NCI-H2171 treated with DMSO at 0.1 percent for 48 hours (cell line): ENCODE measurements at places on chromosomes 11 and 22.

DNA sequence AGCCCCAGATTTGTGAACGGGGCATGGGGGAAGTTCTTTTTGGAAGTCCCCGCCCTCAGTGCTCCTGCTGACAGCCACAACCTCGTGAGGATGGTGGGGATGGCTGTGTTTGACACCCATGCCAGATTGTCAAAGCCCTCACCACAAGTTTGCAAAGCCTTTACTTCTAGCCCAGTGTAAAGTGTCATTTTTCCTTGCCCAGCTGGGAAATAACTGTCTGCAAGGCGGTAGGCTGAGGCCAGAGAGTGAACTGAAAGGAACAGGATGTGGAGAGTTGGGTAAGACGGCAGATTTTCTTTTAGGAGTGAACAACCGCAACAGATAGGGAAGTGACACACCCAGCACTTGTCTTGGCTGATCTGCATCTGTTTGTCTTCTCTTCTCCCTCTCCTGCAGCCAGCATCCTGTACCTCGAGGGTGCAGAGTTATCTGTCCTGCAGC lies 13.6 kb downstream of the IL17RA start:
- no peak for DNase-seq

DNA sequence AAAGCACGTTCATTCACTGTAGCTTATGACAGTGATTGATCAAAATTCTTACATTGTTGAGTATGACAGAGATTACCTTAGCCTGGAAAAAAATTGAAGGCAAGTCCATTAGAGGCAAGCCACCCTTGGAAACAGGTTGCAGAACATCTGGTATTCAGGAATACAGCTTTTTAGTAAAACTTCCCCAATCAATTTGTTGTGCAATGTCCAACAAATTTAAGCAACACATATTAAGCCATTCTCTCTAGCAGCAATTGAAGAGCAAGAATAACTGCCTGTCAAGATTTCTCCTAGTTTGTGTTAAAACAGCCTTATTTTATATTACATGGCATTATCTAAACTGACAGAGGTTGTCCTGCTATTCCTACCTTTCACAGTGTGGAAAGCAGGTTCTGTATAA lies 37.0 kb downstream of the BCL2L13 start:
- no peak for DNase-seq

DNA sequence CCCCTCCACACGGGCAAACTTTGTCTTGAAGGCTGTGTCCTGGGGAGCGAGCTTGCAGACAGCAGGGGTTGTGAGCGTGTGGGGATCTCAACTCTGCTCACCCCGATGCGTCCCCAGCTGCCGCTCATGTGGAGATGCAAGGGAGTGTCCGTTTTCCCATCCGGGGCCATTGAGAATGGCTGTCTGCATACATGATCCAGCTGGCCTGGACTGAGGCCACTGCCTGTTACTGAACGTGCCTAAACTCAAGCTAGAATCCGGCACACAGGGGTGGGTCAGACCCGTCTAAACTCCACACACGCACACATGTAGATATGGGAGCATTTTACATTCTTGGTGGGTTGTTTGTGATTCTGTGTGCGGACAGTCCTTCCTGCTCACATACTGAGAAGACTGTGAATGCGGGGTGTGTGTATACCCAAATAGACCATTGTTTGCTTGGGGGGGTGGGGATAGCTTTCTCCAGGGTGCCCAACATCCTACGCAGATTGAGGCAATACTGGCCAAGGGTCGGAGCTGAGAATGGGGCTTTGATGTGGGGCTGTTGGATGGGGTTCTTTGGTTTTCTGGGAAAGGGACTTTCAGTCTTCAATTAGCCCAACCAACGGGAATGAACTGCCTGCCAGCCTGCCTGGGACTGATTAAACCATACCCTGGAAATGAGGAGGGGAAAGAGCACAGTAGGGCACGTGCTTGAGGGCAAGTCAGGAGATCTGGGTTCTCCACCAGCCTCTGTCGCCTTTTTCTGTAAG lies 60.4 kb downstream of the ST3GAL4 start:
- no peak for DNase-seq

DNA sequence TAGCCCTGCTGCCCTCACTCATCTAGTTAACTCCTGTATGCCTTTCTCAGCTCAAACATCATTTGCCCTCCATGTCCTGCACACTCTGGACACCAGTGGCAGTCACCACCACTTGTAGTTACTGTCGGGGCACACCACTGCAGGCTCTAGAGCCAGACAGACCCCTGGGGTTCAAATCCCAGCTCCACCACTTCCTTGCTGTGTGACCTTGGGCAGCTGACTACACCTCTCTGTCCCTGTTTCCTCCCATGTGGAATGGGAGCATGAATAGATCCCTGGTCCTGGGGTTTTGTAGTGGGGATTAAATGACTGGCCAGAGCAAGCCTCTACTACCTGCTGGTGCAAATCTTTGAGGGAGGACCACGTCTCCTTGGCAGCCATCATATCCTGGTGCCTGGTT lies 7.8 kb upstream of the IFT27 start:
- no peak for DNase-seq

DNA sequence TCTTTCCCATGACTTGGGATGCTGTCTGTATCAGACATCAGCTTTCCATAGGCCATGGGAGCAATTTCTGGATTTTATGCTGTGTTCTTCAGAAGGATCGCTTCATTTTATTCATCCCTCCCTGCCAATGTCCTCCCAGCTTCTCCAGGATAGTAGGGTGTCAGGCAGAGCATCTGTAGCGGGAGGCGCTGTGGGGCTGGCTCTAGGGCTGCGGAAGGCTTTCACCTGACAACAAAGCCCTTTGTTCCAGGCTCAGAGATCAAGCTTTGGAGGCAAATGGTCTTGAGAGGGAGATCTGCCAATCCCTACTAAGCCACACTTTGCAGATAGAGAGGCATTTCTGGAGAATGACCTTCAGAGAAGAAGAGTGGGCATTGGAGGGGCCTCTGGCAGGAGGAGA lies 29.5 kb upstream of the FTH1 start:
- DNase-seq = no peak

GRCh38 chr22:39439170-39439569 lies 17.6 kb upstream of the MGAT3 start:
- DNase-seq = no peak

- DNase-seq = no peak
These were observed 694.7 kb downstream of the NTM start for GRCh38 chr11:132064987-132065620.

GRCh38 chr11:92784331-92784730 lies 185.1 kb upstream of the MTNR1B start:
- DNase-seq = no peak

- no peak for DNase-seq
These were observed 20.8 kb downstream of the TOLLIP start for GRCh38 chr11:1288426-1289151.

DNA sequence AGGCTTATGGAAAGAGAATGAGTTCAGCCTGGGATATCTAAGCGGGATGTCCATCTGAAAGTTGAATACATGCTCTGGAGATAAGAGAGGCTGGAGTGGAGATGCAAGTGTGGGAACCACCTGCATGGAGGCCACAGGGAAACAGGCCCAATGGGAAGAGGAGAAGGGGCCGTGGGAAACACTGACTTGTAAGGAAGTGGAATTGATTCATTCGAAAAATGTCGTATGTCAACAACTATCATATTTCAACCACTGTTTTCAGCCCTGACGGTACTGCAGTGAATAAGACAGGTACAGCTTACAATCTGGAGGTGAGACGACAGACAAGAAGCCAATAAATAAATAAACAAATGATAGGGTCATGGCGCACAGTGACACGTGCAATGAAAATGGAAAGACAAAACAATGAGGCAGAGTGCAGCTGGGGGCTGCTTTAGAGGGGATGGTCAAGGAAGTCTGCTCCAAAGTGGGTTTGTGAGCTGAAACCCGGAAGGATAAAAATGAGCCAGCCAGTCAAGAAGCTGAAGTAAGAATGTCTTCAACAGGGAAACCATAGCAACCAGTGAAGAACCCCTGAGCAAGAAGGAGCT lies 35.9 kb downstream of the EFCAB6 start:
- DNase-seq = peak; percentile 14

DNA sequence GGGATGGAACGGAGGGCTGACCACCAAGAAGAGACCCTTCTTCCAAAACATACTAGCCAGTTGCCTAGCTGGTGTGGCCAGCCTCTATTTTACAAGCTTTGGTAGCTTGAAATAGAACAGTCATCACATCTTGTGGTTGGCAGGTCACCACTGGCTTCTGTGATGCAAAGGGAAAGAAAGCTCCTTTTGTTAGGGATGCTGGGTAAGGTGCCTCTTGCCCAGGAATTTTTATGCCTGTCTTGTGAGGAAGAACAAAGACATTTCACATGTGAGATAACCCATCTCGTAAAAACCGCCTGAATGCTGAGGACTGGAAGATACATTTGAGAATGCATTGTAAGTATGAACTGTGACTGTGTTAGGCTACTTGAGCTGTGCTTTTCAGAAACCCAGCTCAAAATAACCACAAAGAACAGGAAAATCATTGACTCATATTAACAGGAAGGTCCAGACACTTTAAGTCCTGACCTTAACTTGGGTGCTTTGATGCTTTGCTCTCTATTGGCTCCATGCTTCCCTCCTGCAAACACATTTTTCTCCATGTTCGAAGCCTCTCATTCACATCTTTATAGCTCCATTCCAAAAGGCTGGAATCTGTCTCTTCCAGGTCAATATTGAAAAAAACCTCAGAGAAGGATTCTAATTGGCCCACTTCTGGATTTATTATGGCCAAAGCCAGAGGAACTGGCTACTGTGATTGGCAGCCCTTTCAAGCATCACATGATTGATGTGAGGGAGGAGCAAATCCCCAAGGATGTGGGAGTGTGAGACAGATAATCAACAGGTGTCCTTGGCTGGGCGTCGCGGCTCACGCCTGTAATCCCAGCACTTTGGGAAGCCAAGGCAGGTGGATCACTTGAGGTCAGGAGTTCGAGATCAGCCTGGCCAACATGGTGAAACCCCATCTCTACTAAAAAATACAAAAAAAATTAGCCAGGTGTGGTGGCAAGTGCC lies 53.9 kb downstream of the MICAL2 start:
- DNase-seq = no peak

DNA sequence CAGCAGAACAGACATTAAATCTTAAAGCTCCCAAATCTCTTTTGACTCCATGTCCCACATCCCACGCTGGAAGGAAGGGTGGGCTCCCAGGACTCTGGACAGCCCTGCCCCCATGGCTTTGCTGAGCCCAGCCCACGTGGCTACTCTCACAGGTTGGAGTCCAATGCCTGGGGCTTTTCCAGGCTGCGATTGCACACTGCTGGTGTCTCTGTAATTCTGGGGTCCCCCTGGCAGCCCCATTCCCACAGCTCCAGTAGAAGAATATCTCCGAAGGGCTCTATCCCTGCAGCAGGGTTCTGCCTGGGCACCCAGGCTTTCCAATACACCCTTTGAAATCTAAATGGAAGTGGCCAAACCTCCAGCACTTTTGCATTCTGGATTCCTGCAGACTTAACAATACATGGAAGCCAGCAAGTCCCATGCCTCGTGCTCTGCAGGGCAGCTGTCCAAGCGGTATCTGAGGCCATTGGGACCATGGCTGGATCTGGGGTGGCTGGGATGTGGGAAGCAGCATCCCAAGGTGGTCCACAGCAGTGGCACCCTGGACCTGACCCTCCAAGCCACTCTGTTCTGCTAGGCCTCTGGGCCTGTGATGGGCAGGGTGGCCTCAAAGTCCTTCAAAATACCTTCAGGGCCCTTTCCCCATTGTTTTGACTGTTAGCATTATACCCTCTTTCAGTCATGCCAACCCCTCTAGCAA lies 47.9 kb upstream of the TH start:
- no peak for DNase-seq

- no peak for DNase-seq
These were observed 9.9 kb downstream of the BRSK2 start for GRCh38 chr11:1399386-1400316.

DNA sequence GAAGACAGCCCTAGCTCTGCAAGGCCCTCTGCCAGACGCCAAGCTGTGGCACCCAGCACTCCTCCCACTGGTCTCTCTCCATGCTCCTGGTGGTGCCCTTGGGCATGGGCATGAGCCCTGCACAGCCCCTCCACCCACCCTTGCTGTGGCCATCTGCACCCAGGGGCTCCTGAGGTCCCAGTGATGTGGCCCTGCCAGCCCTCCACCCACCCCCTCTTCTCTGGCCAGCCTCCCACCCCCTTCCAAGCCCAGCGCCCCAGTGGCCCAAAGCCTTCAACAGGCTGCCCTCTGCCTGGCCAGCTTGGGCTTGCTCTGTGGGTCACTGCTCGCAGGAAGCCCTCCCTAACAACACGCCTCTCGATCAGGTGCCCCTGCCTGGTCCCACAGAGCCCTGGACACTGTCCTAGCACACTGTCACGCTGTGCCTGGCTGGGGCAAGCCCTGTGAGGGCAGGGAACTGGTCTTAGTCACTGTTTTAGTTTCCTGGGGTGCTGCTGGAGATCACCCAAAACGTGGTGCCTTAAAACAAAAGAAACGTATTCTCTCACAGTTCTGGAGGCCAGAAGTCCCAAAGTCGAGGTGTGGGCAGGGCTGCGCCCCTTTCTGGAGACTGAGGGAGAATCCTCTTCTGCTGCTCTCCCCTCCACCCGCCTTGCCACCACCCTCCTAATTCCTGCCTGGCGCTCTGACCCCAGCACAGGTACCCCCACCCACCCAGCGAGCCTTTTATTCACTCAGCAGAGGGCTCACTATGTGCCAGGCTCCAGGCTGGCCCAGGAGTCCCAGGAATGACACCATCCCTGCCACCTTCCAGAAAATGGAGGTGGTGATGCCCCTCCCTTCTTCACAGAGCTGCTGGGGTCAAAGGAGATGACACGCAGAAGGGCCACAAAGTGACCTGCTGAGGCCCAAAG lies 14.7 kb downstream of the SULT4A1 start:
- DNase-seq = no peak

DNA sequence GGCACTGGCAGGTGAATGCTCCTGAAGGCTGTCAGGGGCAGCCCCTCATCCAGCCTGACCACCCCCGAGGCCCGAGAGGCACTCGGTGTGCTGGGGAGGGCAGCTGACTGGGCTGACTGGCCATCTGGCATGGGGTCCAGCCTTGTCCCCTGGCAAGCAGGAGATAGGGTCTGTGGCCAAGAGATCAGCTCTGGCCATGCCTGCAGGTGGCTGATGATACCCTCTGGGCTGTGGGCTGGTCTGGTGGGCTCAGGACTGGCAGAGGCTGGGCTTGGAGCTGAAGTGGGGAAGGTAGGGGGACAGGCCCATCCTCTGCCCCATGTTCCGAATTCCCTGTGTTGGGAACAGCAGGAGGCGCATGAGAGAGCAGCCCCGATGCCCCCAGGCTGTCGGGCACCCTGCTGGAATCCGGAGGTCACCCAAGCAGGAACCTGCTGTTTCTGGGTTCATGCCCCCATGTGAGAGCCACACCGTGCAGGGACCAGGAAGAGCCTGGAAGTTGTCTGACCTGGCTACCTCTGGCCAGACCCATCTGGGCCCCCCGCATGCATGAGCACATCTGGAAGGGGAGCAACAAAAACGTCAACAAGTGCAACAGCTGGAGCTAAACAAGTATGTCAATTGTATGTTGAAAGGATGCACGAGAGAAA lies 527.0 kb downstream of the TBC1D22A start:
- DNase-seq = no peak
